ENCODE measurements at places on chromosomes 13 and 19.
A peak's percentile ranks its signal among the peaks of the same experiment; 100 is the strongest.

DNA sequence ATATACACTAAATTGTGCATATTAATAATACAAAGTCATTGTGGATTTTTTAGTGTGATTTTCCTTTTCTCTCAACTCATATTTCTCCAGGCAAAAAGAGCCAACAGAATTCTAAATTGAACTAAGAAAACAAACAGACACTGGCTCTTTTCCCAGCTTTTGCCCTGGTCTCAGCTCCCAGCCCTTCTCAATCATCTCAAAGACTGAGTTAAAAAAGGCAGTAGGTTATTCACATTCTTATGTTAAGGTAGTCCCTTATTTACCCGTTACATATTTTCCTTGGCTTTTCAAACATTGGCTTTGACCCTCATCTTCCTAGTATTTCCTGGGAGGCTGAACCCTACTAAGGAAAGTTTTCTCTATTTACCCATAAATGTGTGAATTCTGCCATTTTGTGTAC is 753.6 kb downstream of the LIG4 start:
- DNase-seq = no peak

DNA sequence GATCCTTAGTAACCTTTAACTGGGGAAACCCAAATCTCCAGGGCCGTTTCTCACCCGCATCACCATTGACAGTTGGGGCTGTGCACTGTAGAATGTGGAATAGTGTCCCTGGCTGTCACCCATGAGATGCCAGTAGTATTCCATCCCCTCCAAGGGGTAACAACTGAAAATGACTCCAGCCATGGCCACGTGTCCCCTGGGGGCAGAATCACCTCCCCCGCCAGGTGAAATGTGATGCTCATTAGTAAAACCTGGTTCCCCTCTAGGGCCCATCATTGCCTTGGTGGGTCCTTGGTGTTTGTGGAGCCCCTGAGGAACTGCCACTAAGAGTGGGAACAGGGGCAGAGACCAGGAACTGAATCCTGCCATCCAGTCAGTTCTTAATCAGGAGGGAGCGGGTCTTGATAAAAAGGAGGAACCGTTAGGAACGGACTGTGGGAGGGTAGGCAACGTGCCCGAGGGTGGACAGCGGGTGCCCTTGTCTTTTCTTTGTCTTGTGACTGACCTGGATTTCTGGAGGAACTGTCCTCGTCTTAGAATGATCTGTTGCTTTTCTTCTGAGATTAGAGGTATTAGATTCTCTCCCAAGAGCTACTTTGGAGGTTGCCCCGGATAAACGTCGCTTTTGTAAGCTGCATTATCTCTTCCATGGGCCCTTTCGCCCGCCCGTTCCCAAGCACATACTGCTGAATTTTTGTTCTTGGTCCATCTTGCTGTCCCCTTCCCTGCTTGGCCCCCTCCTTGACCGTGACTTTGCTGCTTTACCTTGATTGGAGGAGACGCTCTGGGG is 3.5 kb downstream of the MYO9B start:
- no peak for DNase-seq

DNA sequence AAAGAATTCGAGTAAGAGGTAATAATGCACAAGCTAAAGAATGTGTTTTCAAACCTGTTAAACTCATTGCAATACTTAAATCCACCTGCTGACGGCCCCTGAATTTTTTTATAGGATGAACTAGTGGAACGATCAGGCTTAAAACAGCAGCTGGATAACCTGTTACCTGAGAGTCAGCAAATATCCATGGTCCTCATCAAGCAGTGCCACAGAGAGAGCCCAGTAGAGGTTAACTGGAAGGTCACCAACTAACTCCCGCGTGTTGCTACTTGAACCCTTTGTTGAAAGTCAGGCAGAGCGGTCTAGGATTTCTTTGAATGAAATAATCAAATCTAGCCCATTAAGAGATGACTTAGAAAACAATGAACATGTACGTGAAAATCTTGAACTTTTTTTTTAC is 47.6 kb upstream of the SPRY2 start:
- DNase-seq = no peak

DNA sequence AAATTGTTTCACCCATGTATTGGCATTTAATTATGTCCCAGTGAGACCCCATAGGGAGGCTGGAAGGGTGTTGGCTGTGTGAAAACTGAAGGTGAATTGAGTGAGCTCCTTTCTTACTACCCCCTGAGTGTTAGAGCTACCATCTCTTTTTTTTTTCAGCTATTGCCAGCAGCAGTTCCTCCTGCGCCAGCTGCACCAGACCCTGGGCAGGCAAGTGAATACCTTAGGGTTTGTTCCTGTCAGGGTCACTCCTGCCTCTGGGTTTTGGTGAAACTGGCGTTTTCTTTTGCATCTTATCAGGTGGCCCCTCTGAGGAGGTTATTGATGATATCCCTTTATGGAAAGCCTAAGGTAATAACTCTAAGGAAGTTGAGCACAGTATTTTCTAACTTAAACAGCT is 25.5 kb downstream of the CEACAM8 start:
- DNase-seq = no peak

- no peak for DNase-seq
Measured at GRCh38 chr19:2627319-2627829, 75.1 kb downstream of the GNG7 start.

- DNase-seq = no peak
Measured at GRCh38 chr19:13208672-13209483, 58.7 kb downstream of the IER2 start.

DNA sequence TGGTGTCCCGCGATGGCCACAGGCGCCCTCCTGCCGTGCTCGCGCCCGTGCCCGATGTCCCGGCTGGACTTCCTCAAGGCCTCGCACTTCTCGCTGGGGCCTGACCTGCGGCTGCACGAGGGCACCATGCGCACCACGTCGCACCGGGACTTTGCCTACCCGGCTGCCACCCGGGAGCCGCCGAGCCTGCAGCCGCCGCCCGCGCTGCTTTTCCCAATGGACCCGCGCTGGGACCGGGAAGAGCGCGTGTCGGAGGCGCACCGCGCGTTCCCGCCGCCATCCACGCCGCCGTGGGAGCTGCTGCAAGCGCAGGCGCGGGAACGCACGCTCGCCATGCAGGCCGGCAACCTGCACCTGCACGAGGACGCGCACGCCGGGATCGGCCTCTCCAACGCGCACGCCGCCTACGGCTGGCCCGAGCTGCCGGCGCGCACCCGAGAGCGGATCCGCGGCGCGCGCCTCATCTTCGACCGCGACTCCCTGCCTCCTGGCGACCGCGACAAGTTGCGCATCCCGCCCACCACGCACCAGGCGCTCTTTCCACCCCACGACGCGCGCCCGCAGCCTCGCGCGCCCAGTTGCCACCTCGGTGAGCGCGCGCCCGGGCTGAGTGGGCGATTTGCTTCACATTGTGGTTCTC is 12.1 kb upstream of the PEX11G start:
- DNase-seq = peak; percentile 74

DNA sequence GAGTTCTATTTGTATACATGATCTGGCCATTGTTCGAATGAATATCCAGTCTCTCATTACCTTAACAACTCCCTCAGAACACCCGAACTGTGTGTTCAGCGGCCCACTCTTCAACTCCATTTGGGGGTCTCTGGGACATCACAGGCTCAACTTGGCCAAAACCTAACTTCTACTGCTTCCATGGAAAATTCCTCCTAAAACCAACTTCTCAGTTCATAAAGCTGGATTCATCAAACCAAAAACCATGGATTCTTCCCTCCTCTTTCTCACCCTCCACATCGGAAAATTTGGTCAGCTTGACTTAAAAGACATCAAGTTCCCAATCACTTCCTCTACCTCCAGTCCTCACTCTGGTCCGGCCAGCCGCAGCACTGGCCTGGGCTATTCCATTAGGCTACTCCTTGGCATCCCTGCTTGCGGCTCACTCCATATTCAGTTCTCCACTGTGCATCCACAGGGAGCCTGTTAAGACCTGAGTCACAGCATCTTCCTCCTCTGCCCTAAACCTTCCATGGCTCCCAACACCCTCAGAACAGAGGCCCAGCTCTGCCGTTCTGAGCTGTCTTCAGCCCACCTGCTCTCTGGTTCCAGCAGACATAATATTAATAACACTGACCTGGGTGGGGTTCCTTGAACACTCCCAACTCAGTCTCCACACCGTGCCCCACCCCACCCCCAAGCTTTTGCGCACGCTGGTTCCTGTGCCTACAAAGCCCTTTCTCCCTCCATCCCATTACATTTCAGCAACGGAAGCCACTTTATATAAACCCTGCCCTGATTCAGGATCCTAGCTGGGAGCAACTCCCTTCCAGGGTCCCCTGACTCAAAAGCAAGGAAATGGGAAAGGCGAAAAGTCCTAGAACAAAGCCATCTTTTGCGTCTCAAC is 1.1 kb downstream of the ZNF792 start:
- no peak for DNase-seq

- no peak for DNase-seq
Measured at GRCh38 chr13:97198753-97199152, 23.4 kb upstream of the MBNL2 start.

GRCh38 chr19:36215276-36216123 is 594 bp downstream of the ZNF146 start:
- no peak for DNase-seq

- no peak for DNase-seq
Measured at GRCh38 chr13:113901231-113901630, 37.4 kb upstream of the GAS6 start.

DNA sequence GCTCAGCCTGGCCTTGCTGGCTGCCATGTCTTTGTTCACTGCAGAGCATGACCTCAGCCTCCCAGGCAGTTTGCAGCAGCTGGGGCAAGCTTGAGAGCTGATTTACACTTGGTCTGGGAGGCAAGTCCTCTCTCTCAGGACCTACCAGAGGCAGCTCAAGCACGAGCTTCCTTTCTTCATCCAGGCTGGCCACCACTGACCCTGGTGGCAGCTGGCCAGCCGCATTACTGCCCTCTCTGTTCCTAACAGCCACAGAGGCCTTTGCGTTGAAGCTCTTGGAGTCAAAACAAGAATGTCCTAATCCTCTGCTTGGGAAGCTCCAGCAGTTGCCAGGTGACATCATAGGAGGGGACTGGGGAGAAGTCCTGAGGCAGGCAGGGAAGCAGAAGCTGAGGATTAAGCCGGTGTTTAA is 85.7 kb downstream of the NUFIP1 start:
- no peak for DNase-seq

DNA sequence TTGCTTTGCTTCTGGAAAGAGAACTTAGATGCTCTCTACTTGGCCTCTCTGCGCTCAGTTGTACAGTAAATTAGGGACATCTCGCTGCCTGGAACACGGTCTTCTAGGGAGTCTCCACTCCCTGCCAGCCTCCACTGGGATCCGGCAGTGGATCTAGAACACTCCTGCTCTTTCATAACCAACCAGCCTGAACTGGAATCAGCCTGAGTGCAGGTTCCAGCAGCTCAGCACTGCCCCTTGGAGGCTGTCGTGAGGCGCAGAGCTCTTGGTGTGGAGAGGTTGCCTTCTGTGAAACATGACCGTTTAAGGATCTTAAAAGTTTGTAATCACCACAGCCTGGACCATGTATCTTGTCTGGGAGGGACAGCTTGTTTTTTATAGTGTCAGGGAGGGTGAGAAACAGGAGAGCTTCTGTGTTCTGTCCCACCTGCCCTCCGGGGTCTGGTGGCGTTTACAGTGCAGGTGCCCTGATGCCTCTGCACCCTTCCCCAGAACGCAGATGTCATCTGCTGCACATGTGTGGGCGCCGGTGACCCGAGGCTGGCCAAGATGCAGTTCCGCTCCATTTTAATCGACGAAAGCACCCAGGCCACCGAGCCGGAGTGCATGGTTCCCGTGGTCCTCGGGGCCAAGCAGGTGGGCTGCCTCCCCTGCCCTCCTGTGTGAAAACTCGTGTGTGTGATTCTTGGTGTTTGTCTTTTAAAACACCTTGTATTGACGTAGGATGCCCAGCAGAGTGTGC is 24.8 kb downstream of the UPF1 start:
- no peak for DNase-seq

DNA sequence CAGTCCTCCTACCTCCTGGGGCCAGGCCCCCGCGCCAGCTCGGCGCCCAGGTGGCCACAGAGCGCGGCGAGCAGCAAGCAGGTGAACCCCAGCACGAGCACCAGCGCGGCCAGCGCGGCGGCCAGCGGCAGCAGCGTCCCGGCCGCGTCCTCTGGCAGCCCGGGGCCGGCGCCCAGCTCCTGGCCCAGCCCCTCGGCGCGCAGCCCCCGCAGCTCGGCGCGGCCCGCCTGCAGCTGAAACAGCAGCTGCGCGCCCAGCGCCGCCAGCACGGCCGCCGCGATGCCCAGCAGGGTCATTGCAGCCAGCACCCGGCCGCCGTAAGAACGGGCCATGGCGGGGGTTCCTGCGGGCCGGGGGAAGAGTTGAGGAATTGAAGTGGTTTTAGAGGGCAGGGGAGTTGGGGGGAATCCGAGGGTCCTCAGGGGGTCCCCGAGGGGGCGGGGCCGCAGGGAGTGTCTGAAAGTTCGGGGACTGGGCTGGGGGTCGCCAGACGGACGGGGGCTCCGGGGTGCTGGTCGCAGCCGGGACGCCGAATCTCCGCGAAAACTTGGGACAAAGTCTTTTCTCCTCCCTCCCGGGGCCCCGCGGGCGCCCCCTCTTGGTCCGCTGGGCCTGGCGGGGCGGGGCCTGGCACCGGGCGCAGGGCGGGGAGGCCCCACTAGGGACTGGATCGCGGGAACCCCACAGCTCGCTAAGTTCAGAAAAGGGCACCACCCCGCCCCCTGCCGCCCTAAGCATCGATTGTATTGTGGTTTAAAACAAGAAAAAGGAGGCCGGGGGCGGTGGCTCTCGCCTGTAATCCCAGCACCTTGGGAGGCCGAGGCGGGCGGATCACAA is at the start of gene TMEM221:
Gene TMEM221, minus strand, starts transcription at position 538 of the 837 bp plus-strand sequence. Its CDS starts 206 bp downstream, at position 332.
- no peak for DNase-seq

GRCh38 chr13:50672025-50672424 is 171.5 kb downstream of the DLEU7 start:
- DNase-seq = no peak

DNA sequence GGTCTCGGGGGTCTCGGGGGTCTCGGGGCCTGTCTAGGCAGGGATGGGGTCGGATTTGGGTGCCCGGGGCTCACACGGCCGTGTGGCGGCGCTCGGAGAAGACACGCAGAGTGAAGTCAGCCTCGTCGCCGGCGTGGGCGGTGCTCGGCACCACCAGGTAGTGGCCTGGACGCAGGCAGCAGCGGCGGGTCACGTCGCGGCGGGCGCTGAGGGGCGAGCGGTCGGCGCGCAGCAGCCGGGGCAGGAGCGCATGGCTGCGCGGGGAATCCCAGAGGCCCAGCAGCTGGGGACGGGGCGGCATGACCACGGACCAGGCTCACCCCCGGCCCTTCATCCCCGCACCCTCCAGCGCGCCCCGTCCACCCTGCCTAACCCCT is 8.2 kb downstream of the CAPN12 start:
- DNase-seq = peak; percentile 46

DNA sequence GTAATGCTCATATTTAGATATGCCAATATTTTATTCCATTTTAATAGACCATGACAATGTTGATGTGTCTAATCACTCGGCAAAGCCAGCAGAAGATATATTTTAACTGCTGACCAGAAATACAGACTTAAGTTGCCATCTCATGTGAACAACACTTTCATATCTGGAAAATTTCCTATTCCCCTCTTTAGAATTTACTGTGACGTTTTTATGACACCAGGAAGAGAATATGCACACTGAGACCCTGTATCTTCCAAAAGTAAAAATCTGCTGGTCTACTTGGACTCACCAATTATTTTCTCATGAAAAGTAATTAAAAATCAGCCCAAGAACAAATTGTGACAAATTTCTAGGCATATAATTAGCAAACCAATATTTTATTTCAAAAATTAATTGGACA is 2.1 kb downstream of the PROSER1 start:
- no peak for DNase-seq

- DNase-seq = peak; percentile 72
Measured at GRCh38 chr19:55809381-55810058, 22.3 kb downstream of the NLRP11 start.

GRCh38 chr13:20074966-20075365 is 85.9 kb downstream of the GJA3 start:
- DNase-seq = no peak

- DNase-seq = no peak
Measured at GRCh38 chr13:45779901-45780300, 71.7 kb downstream of the SIAH3 start.

GRCh38 chr19:35122687-35123551 is 7.3 kb downstream of the FXYD3 start:
- no peak for DNase-seq
